ENCODE measurements at places on chromosomes 7 and 10.

GRCh38 chr7:146539836-146540235 is 423.2 kb downstream of the CNTNAP2 start:
- DNase-seq, result no peak

- DNase-seq, result no peak
Measured at GRCh38 chr10:103276251-103276895, 565 bp upstream of the INA start.

DNA sequence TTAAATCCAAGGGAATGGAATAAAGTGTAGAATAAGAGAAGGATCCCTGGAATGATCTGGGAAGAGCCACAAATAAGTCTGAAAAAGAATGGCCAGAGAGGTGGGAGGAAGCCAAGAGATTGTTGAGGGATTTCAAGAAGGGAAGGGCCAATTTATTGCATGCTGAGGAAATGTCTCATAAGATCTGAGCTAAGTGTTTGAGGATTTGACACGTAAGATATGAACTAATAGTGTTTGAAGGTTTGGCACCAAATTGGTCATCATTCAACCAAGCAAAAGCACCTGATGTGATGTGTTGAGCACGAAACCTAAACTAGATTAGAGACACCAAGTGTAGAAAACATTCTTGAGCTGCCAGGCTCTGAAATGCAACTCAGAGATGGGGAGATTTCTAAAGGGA is 97.9 kb downstream of the TSPAN12 start:
- DNase-seq, result no peak

GRCh38 chr10:109426987-109427386 is 496.3 kb downstream of the XPNPEP1 start:
- DNase-seq, result no peak

- no peak for DNase-seq
Measured at GRCh38 chr10:122468307-122468925, 7.1 kb downstream of the HTRA1 start.

DNA sequence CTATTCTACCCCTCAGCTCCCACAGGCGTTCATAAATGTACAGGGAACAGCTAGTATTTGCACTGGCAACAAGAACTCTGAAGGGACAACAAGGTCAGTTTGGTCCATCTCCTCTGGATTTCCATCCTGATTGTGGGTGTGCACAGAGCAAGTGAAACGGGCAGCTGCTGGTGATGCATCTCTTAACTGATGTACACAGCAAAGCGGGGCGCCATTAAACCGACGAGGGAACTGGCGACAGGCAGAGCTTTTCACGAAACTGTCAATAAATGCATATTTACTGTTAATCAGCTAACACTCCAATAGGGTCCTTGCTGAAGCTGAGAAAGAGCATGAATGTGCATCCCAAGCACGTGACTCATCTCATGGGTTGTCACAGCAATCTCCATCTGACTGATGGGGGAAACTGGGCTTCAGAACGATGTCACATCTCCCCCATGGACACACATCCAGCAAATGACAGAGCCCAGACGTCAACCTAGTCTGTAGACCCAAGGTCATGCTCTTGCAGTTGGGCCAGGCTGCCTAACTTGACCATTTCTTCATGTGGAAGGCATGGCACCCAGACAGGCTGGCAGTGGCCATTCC is 54.2 kb downstream of the FAM53B start:
- DNase-seq, result no peak

DNA sequence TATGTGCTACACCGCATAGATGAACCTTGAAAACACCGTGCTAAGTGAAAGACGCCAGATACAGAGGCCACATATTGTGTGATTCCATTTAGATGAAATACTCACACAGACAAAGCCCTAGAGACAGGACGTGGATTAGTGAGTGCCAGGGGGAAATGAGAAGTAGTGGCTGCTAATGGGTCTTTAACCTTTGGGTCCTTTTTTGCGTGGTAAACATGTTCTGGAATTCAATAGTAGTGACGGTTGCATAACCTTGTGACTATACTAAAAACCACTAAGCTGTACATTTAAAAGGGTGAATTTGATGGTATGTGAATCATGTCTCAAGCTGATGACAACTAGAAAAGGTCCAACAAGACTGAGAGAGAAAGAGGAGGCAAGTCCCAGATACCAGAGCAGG is 15.6 kb downstream of the SMKR1 start:
- DNase-seq, result no peak

DNA sequence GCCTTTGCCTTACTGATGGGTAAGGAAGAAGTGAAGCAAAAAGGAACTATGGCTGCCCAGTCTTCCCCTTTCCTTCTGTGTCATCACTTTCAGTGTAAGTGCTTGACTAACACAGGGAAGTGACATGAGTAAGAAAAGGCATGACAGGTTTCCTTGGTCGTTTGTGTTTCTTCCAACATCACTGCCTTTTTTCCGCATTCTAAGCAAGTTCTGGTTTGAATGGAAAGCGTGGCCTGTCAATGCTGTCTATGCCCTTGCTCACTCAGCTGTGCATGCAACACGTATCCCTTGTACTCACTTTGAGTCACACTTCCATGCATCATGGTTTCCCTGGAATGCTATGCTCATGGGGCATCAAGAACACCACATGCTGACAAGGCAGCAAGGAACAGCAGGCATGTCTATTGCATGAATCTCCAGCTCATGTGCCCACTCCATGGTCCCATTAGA is 111.8 kb downstream of the OAT start:
- no peak for DNase-seq

GRCh38 chr10:79241990-79242619 is 105.2 kb upstream of the PPIF start:
- peak; percentile 31 for DNase-seq

GRCh38 chr10:99520040-99520846 is 12.5 kb upstream of the NKX2-3 start:
- DNase-seq, result no peak

DNA sequence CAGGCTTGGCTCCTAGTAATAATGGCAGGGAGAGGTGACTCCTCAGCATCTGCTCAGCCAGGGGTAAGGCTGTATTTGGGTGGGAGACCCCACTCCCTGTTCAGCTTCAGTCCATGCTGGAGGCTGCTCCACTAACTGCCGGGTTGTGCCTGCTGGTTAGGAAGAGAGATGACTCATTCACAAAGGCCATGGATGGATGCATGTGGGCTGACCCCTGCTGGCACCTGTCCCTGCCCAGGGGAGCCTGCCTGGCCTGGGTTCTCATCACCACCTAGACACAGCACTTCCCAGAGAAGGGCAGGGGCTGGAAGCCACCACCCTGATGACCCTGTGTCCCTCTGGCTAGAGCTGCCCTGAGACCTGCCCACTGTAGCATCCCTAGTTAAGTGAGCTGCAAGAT is 59.0 kb downstream of the VSTM4 start:
- DNase-seq, result no peak

Data from stimulated activated CD8-positive, alpha-beta memory T cell treated with anti-CD3 and anti-CD28 coated beads, Interleukin-15, amount 100 ng/mL, for 24 hours (primary cell).